ENCODE measurements at places on chromosomes 5 and 9. TPM values are rescaled to one million over a fixed set of nuclear protein-coding genes. Genes with fewer than 3 reads are reported as not detected.

Gene ANKDD1B
- 0.49 TPM for total RNA-seq

- peaks cover 37% of the 10 kb centered on the region for H3K36me3 ChIP-seq
- DNase-seq, result peak; percentile 60
- H3K27ac ChIP-seq, result peak overlapping the region; percentile 95
- H3K4me1 ChIP-seq, result peaks cover 73% of the 10 kb centered on the region
Measured at GRCh38 chr9:114383521-114384231, 4.1 kb downstream of the AKNA start.

- no peaks in the 10 kb centered on the region for H3K4me1 ChIP-seq
- no peak for DNase-seq
- H3K4me3 ChIP-seq, result no peak overlapping the region
Measured at GRCh38 chr5:147560718-147561331, 51.0 kb upstream of the DPYSL3 start.

DNA sequence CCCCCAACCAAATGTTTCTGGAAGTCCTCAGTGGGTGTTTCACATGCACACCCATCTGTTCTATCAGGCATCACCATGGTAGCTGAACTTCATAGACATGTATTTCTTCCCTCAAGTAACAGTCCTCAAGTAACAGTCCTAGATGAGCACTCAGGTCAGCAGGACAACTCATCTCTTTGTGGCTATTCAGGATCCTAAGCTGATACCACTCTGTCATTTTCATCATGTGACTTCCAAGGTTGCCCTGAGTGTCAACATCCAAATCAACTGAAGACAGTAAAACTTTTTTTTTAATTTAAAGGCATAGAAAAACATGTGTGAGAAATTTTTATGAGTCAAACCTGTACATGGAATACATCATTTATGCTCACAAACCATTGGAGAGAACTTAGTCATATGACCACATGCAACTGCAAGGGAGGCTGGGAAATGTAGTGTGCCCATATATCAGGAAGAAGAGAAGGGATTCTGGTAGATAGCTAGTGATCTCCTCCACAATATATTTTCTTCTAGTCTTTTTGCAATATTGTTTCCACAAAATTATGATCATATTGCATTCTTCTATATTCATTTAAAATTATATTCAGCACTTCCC is 64.2 kb upstream of the FST start:
- no peak for DNase-seq
- H3K36me3 ChIP-seq, result no peaks in the 10 kb centered on the region
- H3K27me3 ChIP-seq, result no peaks in the 10 kb centered on the region
- peaks cover 8% of the 10 kb centered on the region for H3K4me1 ChIP-seq
- no peak overlapping the region for H3K27ac ChIP-seq

DNA sequence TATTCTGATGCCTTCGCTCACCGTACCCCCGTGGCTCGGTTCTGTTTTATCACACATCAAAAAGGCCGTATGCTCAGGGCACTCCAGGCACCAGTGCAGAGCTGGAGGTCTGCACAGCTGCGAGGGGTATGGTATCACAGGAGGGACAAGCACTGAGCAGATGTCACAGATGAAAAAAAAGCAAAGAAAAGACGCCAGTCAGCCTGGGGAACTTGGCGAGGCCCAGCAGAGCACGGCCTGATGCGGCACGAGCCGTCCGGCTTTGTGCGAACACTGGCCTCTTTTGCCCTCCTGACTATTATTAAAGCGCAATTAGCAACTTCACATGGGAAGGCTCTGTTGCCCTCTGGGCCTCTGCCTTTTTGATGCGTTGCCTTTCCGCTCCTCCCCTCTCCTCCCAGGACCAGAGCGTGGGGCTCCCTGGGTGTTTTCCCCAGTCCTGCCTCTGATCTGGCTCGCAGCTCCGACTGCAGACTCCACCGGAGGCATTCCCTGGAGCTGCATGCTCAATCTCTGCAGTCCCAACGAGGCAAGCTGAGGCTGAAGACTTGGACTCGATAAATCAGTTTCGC is 44.4 kb downstream of the AK8 start:
- H3K36me3 ChIP-seq, result no peaks in the 10 kb centered on the region
- H3K27me3 ChIP-seq, result peaks cover 2% of the 10 kb centered on the region
- H3K4me3 ChIP-seq, result no peak overlapping the region
- no peak overlapping the region for H3K27ac ChIP-seq
- H3K4me1 ChIP-seq, result no peaks in the 10 kb centered on the region

DNA sequence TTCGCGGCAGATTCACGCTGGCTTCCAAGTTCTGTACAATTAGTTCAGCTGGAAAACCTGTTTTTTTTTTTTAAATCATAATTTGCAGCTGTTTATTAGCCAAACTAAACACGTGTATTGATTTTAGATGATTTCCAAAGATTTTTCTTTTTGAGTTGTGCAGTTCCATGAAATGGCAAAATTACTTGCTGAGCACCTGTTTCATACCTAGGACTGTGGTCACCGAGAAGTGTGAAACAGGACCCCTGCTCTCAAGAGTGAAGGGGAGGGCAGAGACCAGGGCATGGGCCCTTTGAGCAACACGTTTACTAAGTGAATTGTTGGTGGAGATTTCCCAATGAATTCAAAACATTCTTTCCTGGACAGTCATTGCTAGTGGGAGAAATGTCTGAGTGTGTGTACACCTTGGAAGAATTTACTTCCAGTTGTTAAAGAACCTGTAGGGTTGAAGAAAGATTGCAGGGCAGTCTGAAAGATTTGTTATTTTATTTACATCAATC is 688 bp downstream of the SNX24 start:
- no peaks in the 10 kb centered on the region for H3K36me3 ChIP-seq
- no peak for DNase-seq
- peak overlapping the region; percentile 85 for H3K4me3 ChIP-seq
- peaks cover 28% of the 10 kb centered on the region for H3K4me1 ChIP-seq
- H3K27ac ChIP-seq, result peak overlapping the region; percentile 63
- peaks cover 3% of the 10 kb centered on the region for H3K27me3 ChIP-seq

DNA sequence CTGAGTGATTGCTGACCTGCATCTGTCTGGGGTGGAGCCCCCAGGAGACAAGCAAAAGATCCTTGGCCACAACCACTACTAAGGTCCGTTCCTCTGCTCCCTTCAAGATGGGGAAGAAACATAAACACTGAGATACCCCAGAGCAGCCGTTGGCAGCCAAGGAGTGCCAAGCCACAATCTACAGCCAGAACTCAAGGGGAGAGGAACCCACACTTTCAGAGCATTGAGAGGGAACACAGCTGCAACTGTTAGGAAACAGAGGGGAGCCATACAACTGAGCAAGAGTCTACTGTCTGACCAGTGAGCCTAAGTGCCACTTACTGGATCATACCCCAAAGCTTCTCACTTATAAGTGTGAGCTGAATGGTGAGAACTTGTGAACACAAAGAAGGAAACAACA is 44.6 kb upstream of the ADRB2 start:
- H3K27me3 ChIP-seq, result peaks cover 4% of the 10 kb centered on the region
- no peaks in the 10 kb centered on the region for H3K36me3 ChIP-seq
- no peak for DNase-seq
- peaks cover 4% of the 10 kb centered on the region for H3K4me1 ChIP-seq

All from naive thymus-derived CD8-positive, alpha-beta T cell (primary cell).